ENCODE measurements at places on chromosomes 13 and 19. TPM values are rescaled to one million over a fixed set of nuclear protein-coding genes. Genes with fewer than 3 reads are reported as not detected.

Gene IFNL2
- polyA plus RNA-seq: not detected

Gene ZIC5
- not detected for polyA plus RNA-seq

Gene PNMA8A
- polyA plus RNA-seq: not detected

Gene KCNN1
- polyA plus RNA-seq: not detected

Gene NALCN
- polyA plus RNA-seq: not detected

Gene LMTK3
- polyA plus RNA-seq: 0.03 TPM

Gene KDM4B
- 15.6 TPM for polyA plus RNA-seq

Gene NMRK2
- polyA plus RNA-seq: not detected

Gene KIR3DL2
- 0.40 TPM for polyA plus RNA-seq
